Liver (tissue), 10 donors: ENCODE measurements at places on chromosomes 2 and 18. TPM values are rescaled to one million over a fixed set of nuclear protein-coding genes. Genes with fewer than 3 reads are reported as not detected.

DNA sequence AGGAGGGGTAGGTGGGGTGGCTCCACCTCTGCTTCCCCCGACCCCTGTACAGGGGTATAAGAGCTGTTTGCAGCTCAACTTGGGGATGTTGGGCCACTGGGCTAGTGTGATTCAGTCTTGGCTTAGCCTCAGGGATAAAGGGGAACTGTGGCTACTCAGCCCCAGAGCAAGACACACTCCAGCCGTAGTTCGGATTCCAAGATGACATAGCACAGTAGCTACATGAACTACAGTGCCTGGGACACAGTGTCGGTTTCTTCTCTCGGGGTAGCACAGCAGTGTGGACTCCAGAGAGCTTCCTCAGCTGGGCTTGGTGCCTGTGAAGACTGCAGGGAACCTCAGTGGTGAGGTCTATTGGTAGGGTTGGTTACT, 21.1 kb downstream of the CARF start:
- H3K36me3 ChIP-seq = peaks cover 5% of the 10 kb centered on the region
- H3K4me1 ChIP-seq = no peaks in the 10 kb centered on the region
- H3K27me3 ChIP-seq = no peaks in the 10 kb centered on the region
- no peak overlapping the region for H3K4me3 ChIP-seq

ABCG8 gene
- 16.8 TPM for total RNA-seq

GRCh38 chr2:214126135-214126534, 284.7 kb upstream of the VWC2L start:
- no peak for DNase-seq
- H3K36me3 ChIP-seq = no peaks in the 10 kb centered on the region
- no peaks in the 10 kb centered on the region for H3K27me3 ChIP-seq
- no peak overlapping the region for H3K4me3 ChIP-seq
- H3K4me1 ChIP-seq = no peaks in the 10 kb centered on the region
- H3K27ac ChIP-seq = no peak overlapping the region

DNA sequence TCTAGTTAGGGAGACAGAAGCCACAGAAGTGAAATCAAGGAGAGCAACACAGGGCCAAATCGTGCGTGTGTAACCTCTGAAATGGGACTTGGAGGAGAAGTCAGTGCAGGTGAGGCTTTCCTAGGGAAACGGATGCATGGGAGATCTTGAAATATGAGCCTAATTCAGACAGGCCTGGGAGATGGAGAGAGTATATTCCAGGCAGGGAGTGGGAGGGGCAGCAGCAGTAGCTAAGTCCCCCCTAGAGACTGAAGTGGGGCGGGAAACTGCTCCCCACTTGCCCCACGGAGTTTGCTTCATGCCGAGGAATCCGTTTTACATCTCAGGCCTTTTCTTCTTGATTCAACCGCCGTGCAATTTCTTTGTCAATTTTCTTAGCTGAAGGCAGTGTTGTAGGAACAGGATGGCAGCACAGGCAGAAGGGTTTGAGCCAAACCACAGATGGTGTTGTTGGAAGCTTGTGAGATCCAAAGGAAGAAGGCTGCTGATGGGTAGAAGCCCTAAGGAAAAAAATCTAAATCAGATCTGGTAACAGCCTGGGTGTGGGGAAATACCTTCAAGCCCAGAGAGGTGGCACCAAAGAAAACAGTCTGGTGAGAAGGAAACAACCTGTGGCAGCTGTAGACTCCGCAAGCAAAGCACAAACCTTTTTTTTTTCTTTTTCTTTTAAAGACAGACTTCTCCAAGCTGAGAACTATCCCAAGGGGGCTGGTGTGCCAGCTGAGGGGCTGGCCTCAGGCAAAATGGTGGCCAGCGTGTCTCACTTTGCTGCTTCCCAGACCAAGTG, 40.2 kb downstream of the EPAS1 start:
- H3K4me1 ChIP-seq = peaks cover 88% of the 10 kb centered on the region
- no peak overlapping the region for H3K4me3 ChIP-seq
- peak overlapping the region; percentile 82 for H3K27ac ChIP-seq

- DNase-seq = no peak
- H3K4me3 ChIP-seq = no peak overlapping the region
- H3K27me3 ChIP-seq = no peaks in the 10 kb centered on the region
- peak overlapping the region; percentile 62 for H3K27ac ChIP-seq
- no peaks in the 10 kb centered on the region for H3K4me1 ChIP-seq
These were observed 105.9 kb downstream of the RBMS1 start for GRCh38 chr2:160387558-160388262.
